Osteocyte (in vitro differentiated cells): ENCODE measurements at places on chromosomes 1 and 21. TPM values are rescaled to one million over a fixed set of nuclear protein-coding genes. Genes with fewer than 3 reads are reported as not detected.

S100A7A gene
- not detected in 2 replicates for total RNA-seq

DNA sequence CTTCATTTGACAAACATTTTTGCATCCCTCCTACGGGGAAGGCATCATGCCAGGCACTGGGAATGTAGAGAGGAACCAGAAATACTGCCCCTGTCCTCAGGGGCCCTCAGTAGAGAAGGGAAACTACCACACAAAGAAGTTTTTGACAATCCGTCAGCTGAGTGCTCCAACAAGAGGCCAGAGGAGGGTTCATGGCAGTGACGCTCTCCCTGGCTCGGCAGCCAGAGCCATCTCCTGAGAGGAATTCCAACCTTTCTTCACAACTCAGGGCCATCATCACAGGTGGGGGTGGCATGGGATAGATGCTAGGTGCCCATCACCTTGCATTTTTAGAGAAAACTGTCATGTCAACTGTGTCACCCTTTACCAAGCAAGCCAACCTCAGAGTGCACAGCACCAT lies 154.1 kb downstream of the HIVEP3 start:
- no peak for DNase-seq

GRCh38 chr1:199046618-199047017 lies 407.8 kb downstream of the PTPRC start:
- no peak for DNase-seq

PDC gene
- total RNA-seq, result not detected in 2 replicates

GRCh38 chr21:14589855-14590563 lies 43.9 kb upstream of the SAMSN1 start:
- no peak for DNase-seq

RNF186 gene
- not detected in 2 replicates for total RNA-seq

PGLYRP3 gene
- total RNA-seq, result not detected in 2 replicates

CDC42BPA gene
- 92.8 and 95.7 TPM in 2 replicates for total RNA-seq

GRCh38 chr1:37338658-37339057 lies 135.7 kb upstream of the ZC3H12A start:
- no peak for DNase-seq

- DNase-seq, result peak; percentile 4
Measured at GRCh38 chr1:19013826-19014548, 57.5 kb upstream of the IFFO2 start.

DNA sequence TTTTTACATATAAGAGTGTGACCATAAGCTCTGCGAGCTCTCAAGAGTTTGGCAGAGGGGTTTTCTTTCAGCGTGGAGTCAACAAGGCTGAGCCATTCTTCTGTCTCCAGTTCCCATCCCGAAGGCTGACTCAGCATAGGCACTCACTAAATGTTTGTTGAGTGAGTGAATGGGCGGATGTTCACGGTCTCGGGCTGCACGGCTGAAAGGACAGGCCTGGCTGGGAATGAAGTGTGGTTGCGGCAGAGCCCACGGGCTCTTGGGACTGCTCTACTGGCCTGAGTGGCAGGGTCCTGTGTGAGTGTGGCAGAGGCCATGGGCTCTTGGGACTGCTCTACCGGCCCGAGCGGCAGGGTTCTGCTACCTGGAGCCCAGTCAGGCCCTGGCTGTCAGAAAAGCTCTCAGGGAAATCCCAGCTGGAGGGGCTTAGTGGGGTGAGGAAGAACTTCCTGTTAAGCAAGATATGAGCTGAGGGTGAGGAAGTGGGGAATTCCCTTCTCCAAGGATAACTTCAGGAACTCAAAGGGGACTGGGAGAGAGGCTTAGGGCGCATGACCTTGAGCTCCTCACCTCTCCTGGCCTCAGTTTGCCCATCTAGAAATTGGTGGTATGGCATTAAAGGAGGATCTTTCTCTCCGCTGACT lies 56.6 kb upstream of the C1orf174 start:
- no peak for DNase-seq

- DNase-seq, result no peak
Measured at GRCh38 chr1:61131716-61132115, 49.4 kb downstream of the NFIA start.

- DNase-seq, result no peak
Measured at GRCh38 chr1:50978144-50978851, 8.3 kb downstream of the CDKN2C start.

TSSK3 gene
- 3.5 and 4.4 TPM in 2 replicates for total RNA-seq

HTR6 gene
- total RNA-seq, result 0.16 TPM in 1 of 2 replicates, not detected in the other

DNA sequence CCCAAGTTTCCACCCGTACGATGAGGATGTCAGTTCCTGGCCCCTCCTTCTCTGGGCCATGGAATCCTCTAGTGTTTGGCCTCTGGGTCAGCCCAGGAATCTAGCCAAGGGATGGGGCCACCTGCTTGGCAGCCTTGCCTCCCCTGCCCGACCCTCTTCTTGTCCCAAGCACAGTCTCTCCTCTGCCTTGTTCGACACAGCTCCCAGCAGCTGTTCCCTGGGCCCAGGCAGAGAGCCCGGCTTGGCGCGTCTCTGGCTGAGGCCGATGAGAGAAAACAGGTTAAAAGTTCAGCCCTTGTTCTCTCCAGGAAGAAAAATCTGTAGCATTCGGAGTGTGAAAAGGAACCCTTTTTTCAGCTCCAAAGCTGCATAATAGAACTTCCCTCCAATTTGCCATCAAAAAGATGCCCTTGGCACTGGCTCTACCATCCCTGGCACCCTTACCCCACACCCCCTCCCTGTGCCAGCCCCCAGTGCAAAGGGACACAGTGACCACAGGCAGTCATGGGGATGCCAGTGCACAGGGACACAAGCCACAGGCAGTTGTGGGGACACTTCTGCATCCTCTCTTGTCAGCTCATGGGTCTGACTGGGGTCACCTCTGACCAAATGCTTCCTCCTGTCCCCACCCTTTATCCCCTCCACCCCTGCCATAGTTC lies 68.4 kb downstream of the EPHB2 start:
- no peak for DNase-seq

DNA sequence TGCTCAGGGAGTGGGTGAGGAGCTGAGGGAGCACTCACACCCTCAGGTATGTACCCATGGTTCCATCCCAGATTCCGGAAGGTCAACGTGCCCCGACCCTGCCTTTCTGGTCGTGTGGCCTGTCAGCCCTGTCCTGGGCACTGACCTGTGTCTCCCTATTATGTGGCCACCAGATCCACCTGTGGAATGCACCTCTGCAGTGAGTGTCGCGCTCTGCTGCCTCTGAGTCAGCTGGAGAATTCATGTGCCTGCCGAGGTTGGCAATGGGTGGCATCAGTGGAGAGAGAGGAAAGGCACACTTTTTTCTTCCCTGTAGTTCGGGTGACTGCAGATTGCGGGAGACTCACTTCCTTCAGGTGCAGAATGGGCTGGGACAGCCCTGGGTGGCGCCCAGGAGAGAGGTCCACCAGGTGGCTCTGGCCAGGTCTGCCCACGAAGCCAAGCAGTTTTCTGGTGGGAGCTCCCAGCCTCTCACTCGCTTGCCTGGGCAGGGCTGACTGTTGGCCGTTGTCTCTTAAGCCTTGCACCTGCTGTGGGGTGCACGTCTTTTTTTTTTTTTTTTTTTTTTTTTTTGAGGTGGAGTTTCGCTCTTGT lies 176.1 kb upstream of the TMEM51 start:
- DNase-seq, result no peak
